ENCODE measurements at places on chromosomes 2 and 18.
A peak's percentile ranks its signal among the peaks of the same experiment; 100 is the strongest.

DNA sequence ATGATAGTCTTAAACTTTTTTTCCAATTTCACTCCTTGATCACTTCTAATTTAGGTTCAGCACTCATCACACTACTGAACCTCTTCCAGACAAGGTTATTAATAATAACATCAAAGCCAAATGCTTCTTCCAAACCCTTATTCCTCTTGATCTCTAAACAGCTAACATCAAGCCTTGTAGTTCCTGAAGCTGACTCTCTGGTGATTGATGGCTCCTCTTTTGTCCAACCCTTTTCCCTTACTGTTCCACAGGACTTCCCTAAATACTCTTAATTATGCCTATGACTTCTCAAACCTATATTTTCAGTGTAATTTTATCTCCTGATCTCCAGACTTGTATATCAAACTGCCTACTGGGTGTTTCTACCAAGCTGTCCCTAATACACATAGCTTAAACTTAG lies 83.9 kb downstream of the FAM228A start:
- no peak for DNase-seq

DNA sequence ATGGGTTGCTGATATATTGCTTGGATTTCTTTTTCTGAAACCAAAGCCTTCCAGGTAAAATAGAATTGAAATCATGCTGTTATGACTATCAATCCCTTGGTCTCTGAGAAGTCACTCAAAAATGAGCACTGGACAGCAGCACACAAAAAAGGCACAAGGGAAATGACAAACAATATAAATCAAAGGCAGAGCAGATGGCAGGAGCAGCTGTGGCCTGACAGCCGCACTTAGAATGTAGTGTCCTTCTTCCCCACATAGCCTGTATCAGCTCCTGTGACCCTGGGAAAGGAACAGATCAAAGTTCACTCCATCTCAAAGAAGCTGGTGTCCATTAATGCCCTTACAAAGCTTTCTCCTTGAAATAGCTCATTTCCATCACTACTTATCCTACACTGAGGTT lies 326.7 kb downstream of the SUCLG1 start:
- no peak for DNase-seq

DNA sequence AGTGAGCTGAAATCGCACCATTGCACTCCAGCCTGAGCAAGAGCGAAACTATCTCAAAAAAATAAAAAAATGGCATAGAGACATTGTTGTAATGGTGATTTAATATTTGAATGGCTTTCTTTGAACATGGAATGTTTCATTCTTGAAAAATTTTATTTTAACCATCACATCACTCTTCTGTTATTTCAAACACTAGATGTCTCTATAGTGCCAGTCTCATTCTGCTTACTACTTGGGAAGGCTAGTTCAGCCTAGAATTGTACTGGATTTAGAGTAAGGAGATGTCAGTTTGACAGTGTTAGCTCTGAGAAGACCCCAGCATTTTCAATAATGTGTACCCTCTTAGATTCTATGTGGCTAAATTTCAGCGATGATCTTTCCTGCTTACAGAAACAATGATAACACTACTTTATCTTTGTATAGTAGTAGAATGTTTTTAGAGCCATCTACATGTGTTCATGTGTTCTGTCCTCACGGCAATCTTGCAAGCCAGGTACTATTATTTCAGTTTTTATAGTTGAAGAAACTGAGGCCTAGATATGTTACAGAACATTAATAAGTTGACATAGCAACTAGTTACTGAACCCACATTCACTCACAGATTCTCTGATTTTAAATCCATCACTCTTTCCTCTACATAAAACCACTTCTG lies 142.9 kb upstream of the ZSWIM2 start:
- DNase-seq = peak; percentile 39

DNA sequence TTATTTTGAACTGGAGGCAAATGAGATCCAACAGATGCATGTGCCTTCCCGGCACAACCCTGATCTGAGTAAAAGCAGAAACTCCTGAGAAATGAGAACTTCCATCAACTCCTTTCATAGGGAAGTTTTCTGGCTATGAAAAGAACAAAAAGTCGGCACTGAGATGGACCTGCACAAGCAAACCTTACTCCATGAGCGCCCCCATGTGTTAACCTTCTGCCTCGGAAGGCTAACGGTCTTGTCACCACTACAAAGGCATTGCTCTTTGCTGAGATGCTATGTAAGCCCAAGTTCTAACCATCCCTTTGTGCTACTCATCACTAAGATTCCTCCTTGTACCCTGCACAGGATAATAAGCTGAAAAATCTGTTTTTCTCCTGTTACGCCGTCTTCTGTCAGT lies 57.3 kb upstream of the SULT1C3 start:
- DNase-seq = no peak

DNA sequence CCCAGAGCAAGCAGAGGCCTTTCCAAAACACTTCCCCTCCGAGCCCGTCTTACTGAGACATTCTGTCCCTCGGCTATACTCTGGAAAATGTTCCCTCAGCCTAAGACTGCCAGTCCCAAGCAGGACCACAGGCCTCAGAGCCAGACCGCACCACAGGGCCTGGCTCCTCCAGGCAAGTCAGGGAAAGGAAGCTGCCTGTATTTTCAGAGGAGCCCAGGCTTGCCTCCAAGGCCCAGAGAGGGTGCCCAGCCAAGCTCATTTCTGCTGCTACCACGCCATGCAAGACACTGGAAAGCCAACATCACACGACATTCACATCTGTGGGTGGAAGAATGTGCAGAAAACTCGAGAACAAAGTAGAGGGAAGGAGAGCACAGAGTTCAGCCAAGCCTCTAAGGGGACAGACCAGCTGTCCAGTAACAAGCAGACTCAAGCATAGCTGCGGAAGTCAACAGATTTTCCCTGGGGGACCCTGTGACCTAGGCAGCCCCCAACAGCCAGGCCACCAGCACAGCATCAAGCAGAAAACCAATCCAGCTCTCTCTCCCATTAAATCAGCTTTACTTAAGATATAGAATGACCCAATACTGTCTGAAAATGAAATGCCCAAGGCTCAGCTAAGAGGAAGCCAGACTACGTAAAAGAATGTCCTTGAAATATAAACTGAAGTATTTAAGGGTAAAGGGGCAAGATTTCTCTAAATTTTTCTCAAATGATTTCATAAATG lies 123.9 kb downstream of the ZFP36L2 start:
- DNase-seq = peak; percentile 28

DNA sequence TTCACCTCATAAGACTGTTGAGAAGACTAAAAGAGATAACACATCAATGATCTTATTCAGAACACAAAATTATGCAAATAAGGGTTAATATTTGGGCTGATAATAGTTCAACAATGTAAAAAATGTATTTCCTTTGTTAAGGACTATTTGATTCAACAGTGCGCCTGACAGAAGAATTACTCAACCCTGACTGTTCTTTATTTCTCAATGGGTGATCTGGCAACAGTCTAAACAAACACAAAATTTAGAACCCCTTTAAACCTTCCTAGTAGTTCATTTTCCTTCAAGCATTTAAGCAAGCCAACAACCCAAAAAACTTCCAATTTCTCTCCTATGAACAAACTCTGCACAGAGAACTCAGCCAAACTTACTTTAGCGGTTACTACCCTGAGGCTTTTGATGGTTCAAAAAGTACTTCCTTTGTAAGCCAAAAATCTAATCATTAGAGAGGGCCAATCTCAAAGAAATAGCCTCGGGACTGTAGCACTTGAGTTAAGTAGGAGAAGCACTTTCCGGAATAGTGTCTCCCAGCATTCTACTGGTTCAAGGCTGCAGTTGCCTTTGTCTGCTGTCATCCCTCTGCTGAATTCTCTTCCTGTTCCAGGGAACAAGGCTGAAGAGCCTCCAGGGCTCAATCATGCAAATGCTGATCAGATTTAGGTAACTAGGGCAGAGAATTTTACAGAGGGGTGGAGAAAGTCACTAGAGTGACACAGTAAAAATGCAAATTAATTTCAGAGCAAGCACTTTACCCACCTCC lies 40.9 kb upstream of the MAPK4 start:
- peak; percentile 37 for DNase-seq

DNA sequence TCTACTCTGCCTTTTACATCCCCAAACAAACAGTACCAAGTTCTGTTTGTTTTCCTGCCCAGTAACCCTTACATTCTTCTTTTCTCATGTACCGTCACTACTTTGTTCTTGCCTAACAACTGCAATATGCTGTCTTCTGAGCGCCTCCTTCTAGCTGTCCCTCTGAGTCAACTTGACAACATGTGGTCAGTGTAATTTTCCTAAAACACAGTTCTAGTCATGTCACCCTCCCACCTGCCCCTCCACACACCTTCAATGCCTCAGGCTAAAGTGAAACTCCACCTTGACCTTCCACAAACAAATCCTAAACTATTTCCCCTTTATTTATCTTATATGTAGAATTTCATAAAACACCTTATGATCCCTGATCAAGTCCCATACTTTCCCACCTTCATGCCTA lies 124.6 kb upstream of the CD302 start:
- no peak for DNase-seq

GRCh38 chr18:51999351-51999750 lies 340.6 kb upstream of the DCC start:
- no peak for DNase-seq

GRCh38 chr2:189096769-189097447 lies 82.7 kb downstream of the COL5A2 start:
- peak; percentile 92 for DNase-seq

GRCh38 chr2:239787538-239788050 lies 237.5 kb downstream of the NDUFA10 start:
- DNase-seq = no peak

DNA sequence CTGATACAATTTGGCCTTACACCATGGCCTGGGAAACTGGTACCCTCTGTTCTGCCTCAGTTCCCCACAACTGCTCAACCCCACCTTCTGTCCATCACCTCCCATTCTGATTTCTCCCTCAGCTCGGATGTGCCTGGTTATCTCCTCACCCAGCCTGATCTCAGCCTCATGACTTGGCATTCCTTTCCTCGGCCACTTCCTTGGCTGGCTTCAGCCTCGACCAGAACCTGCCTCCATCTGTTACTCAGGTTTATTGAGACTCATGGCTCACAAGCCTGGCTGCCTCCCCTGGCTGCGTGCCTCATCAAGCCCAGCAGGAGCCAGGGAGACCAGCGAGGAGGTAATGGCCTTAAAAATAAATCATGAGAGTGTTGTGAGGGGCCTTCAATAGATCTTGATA lies 356.2 kb upstream of the SPRED2 start:
- no peak for DNase-seq

DNA sequence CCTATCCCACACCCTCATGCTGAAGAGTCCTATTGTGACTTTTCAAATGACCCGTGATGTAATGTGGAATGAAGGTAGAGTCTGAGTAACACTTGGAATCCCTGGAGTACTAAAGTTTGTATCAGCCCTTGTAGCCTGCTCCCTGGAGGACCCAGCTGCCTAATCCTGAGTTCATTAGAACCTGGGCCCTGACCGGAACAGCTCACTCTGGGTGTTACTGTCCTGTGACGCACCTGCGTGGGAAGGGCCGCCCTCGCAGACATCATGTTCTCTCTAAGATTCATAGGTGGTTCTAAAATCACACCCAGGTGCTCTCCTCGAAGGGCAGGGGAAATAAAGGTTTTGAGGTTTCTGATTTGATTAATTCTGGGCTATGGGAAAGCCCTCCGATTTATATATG lies 62.3 kb downstream of the NCK2 start:
- DNase-seq = no peak

DNA sequence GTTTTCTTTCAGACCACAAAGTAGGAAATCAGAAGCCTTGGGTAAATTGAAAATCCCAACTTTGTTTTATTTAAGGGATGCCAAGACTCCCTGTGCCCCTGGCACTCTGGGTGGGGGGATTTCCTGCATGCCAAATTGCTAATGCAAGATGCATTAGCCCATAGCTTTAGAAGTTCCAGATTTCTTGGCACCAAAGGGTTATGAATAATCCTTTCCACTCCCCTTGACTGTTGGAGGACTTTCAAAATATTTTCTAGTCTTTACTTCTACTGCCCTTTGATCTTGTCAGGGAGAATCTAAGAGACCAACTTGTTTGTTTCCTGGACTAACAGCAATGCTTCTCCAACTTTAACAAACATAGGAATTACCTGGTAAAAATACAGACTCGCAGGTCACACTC lies 81.8 kb upstream of the TGIF1 start:
- peak; percentile 89 for DNase-seq

GRCh38 chr2:131517106-131517831 lies 10.4 kb upstream of the CCDC74A start:
- no peak for DNase-seq

DNA sequence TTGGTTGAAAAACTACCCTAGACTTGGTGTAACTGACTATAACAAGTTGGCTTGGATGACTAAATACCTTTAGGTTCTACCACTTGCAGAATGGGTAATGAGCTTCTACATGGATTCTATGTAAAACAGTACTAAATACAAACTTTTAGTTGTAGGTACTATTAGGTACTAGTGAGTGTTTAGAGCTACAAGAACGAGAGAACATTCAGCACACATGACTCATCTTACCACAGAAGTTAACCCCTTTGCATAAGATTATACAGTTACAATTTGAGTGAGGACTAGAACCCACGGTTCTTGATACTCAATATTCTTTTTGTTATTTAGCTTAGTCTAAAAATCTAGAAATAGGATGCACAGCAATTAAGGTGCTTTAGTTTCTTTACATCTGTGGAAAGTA lies 101.7 kb upstream of the TFCP2L1 start:
- peak; percentile 55 for DNase-seq

All from fibroblast of pulmonary artery (primary cell).